ENCODE measurements at places on chromosomes 4 and X.

DNA sequence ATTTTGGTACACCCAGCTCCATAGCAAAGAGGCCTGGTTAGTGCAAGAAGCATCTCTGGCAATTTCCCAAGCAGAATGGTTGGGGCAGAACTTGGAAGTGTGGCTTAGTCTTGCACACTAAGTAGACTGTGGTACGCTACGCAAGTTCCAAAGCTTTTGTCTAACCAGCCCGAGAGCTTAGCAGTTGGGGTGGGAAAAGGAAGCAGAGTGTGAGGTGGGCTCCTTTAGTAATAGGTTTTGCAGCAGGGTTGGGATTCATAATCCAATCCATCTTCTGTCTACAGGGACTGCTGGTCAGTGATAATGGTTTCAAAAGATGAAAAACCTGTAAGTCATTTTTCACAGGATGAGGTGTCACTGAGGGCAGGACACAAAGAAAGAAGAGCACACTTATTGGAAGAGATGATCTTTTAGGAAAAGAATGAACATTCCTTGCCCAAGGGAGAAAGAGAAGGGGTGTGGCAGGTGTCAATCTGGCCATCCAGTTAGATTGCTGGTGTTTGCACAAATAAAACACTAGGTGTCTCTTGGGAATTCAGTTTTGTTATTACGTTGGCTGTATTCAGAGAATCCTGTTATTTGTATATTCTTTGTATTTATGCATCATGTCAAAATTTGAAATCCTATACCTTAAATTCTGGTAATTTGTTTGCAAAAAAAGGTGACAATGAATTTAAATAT lies 244.3 kb downstream of the GPAT3 start:
- no peak for DNase-seq

GRCh38 chr4:32488690-32489089 lies 1768.5 kb downstream of the PCDH7 start:
- no peak for DNase-seq

GRCh38 chr4:42750856-42751255 lies 94.0 kb upstream of the ATP8A1 start:
- DNase-seq, result peak; percentile 47

- DNase-seq, result no peak
These were observed 576.4 kb upstream of the SLIT2 start for GRCh38 chr4:19675172-19675811.
